Natural killer cell (primary cell): ENCODE measurements at places on chromosomes 5 and 9. TPM values are rescaled to one million over a fixed set of nuclear protein-coding genes. Genes with fewer than 3 reads are reported as not detected.

- H3K36me3 ChIP-seq: no peaks in the 10 kb centered on the region
- DNase-seq: no peak
- H3K4me3 ChIP-seq: no peak overlapping the region
- no peak overlapping the region for H3K27ac ChIP-seq
Observed at GRCh38 chr9:122389195-122389594, 18.4 kb downstream of the PTGS1 start.

DNA sequence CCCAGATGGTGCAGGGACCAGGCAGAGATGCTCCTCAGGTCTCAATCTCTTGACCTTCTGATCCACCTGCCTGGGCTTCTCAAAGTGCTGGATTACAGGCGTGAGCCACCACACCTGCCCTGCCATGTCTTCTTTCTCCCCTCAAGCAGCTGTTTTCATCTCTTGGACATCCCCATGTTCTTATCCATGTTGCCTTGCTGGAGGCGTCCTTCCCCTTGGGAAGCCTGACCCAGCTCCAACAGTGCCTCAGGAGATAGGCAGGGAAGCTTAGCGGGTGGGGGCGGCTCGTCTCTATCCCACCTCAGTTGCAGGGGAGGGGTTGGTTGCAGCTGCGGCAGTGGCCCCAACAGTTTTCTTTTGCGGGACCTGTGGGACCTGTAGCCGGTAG lies 24.7 kb upstream of the SPATA31E1 start:
- no peaks in the 10 kb centered on the region for H3K27me3 ChIP-seq
- no peak for DNase-seq
- H3K4me3 ChIP-seq: no peak overlapping the region
- H3K36me3 ChIP-seq: no peaks in the 10 kb centered on the region

GRCh38 chr9:108339251-108339650 lies 516.5 kb downstream of the ACTL7B start:
- no peaks in the 10 kb centered on the region for H3K36me3 ChIP-seq
- H3K27me3 ChIP-seq: no peaks in the 10 kb centered on the region
- H3K27ac ChIP-seq: no peak overlapping the region
- no peak for DNase-seq
- H3K4me1 ChIP-seq: no peaks in the 10 kb centered on the region
- H3K4me3 ChIP-seq: no peak overlapping the region

DNA sequence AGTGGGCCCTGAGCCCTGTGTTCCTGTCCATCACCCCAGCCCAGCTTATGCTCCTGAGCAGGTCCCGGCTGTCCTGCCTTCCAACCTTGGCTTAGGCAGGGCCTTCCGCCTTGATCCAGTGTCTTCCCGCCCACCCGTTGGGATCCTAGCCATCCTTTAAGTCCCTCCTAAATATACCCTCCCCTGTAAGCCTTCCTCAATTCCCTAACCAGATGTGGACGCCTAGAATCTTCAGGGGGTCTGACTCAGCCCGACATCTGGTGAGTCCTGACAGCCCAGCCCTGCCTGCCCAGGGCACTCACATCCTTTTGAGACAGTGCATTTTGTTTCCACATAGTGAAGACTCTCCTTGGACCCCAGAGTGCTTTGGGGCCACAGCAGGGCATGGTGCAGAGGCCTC lies 23.7 kb downstream of the SLC6A7 start:
- no peak for DNase-seq
- peaks cover 16% of the 10 kb centered on the region for H3K4me1 ChIP-seq
- H3K4me3 ChIP-seq: no peak overlapping the region
- H3K27me3 ChIP-seq: peaks cover 10% of the 10 kb centered on the region
- H3K27ac ChIP-seq: no peak overlapping the region

PCDHA8 gene
- total RNA-seq: not detected

DNA sequence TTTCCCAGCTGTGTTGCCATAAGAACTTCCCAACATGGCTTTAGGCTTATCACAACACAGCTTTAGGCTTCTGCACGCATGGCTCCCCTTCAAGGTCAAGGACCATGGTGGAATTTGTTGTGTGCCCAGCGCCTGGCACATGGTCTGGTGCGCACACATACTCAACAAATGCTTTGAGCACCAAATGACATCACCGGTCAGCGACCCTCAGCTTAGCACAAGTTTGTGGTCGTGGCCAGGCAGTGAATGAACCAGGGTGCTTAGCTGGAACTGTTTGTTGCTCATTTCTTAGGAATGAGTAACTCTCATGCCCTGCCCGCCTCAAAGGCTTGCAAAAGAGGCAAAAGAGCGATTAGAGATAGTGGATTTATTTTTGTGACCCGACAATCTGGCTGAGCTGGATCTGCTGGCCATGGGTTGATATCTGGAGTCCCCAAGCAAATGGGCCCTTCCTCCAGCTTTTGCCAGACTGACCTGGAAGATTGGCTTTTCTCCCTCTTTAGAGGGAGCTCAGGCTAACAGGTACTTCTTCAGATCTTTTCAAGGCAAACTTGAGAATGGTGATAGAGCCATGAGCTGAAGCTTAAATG lies 58.9 kb downstream of the DAP start:
- H3K4me1 ChIP-seq: peaks cover 19% of the 10 kb centered on the region
- no peak overlapping the region for H3K27ac ChIP-seq
- H3K36me3 ChIP-seq: no peaks in the 10 kb centered on the region
- no peaks in the 10 kb centered on the region for H3K27me3 ChIP-seq
